ENCODE measurements at places on chromosomes 3 and 15.

DNA sequence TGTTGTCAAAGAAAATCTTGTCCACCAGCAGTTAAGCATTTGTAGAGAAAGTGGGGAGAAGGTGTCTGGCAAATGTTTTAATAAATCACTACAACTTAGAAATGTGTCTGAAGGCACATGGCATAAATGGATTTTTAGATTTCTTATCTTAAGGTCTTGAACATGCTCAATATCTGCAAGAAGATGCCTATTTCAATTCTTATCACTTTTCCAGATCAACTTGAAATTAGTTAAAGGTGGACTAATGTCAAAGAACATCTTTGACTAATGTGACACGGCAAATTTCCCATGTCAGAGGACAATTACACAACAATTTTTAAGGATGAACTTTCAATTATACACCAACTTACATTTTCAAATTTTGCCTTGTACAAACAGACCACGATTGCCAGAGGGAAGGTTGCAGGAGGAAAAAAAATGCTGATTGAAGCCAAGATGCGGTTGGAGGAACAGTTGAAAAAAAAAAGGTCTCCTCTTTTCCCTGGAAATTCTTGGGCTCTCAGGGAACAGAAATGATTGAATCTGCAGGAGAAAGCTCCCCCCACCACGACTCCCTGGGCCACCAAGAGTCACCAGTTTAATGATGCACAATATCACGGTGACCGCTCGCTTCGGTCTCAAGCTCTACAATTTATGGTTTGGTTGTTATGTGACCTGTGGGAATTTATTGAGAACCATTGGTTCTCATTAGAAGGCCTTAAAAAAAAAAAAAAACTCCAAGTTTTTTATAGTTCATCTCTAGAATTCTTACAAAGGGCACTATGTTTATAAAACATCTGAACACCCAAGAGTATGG, 507.6 kb upstream of the ADAMTS9 start:
- no peak for DNase-seq

- DNase-seq, result no peak
Measured at GRCh38 chr15:80136854-80137253, 15.9 kb upstream of the FAH start.

DNA sequence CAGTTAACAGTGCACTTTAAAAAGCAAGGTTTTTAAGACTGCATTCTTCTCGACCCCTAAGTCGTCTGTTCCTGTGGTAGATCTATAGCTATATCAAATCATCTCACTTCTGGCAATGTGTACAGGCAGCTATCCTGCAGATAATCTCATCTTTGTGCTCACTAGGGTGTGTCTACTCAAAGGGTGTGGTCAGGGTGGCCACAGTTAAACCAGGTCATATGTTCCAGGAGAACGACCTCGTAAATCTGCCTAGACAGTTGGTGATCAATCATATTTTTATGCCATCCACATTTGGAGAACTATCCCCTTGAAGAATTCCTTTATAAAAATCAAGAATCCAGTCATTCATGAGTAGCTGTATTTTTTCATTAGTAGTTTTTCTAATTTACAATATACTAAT, 3.0 kb downstream of the VEPH1 start:
- no peak for DNase-seq

DNA sequence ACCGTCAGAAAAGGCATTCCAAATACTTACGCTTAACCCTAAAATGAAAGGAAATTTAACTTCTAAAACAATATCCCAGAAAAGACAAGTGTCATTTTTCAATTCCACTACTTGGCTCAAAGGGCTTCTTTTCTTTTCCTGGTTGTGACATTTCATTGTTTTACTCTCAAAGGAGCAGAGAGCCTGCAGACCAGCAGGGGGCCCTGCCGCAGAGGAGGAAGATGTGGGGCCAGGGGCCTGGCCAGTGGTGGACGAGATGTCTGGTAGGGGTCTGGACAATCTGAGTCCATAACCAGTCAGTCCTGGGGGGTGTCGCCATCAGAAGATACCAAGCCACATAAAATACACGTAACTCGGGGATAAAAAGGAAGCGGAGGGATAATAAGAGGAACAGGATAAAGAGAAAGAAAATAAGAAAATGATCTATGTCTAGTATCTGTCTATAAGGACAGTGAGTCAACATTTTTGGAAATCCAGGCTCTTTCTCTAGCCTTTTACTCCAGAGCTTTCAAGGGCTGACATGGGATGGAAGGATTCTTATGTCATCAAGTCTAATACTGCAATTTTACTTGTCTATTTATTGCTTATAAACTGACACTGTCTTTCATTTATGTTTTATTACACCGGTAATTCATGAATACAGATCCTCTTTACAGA, 54.2 kb upstream of the ARHGEF3 start:
- DNase-seq, result peak; percentile 62

DNA sequence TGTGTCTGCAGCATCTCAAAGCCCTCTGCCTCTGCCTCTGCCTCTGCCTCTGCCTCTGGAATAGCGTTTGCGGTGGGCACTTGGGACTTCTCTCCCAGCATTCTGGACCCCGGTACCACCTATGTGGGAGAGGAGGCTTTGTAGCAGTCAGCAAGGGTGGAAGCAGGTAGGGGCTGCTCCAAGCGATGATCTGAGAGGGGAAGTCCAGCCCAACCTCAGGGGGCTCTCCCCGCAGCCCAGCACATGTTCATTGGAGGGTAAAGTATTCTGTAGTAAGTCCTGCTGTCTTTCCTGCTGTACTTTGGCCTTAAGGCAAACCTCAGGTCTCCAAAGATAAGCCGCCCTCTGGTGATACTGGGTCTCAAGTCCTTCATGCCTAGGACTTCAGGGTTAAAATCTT, 68.6 kb downstream of the FAM174B start:
- no peak for DNase-seq

GRCh38 chr15:70182858-70183695, 85.4 kb upstream of the TLE3 start:
- no peak for DNase-seq

- DNase-seq, result no peak
Measured at GRCh38 chr3:185046603-185047002, 106.3 kb downstream of the C3orf70 start.

DNA sequence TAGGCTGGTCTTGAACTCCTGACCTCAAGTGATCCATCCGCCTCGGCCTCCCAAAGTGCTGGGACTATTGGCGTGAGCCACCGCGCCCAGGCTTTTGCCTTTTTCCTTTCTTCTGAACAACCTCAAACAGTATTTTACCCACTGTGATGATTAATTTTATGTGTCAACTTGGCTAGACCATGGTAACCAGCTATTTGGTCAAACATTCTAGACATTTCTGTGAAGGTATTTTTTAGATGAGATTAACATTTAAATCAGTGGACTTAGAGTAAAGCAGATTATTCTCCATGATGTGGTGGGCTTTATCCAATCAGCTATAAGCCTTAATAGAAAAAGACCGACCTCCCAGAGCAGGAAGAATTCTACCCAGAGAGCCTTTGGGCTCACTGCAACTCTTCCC, 6.0 kb downstream of the SPATA12 start:
- no peak for DNase-seq

DNA sequence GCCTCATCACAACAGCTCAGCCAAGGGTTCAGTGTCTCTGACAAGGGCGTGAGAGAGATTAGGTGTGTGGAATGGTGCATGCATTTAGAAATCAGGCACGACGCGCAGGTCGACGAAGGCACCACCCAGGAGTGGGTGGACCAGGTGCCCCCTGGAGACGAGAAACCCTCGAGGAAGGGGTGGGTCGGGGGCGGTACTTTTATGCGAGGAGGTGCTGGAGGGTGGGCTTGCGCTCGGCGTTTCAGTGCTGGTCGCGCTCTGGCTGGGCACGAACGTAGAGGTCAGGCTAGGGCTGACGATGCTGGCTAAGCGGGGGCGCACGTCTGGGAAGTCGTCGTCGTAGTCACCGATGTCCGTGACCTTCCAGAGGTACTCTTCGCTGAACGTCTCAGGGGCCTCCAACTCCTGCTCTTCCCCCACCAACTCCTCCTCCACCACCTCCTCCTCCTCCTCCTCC, 393 bp downstream of the ERICH6 start:
- no peak for DNase-seq

DNA sequence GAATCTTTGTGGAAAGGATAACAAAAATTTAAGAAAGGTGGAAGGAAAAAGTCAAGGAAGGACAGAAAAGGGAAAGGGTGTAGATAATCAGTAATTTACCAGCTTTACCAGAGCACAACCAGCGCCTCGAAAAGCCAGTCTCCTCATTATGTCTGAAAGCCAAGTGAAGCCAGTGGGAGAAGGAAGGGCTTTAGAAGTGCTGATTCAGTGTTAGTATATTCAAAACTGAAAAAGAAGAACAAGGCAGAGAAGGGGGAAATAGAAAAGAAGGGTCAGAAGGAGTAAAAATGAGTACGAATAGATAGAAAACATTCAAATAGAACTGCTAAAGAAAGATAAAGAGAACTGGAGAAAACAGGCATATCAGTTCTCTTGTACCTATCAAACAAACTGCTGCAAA, 4.1 kb downstream of the PBRM1 start:
- DNase-seq, result no peak

GRCh38 chr3:11643201-11643603, 513 bp downstream of the VGLL4 start:
- peak; percentile 65 for DNase-seq

DNA sequence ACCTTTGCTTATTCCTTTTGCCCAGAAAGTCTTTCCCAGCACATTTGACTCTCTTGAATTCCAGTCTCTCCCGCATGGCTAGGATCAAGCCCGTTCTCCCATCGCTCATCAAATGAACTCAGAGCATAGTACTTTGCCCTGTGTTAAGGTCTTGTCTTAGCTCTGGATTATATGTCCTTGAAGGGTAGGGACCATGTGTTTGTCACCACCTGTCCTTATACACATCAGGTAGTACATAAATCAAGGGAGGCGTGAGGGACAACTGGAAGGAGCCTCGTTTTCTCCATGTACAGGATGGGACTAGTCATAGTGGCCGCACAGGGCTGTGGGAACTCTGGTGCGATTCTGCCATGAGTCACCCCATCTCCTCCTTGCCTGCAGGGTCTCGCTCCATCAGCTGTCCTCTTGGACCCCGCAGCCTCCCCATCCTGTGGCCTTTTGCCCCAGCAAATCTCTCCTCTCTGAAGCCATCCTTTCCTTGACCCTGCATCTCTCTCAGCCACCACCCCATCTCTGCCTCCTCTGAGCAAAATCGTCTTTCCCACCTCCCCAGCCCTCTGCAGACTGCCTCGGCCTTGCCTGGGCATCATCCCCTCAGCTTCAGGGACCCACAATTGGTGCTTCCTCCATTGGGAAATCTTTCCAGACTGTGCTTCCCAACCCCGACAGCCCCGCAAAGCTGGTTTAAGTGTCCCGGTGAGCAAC, 33.4 kb upstream of the RAB6B start:
- DNase-seq, result no peak
